SW480 (cell line): ENCODE measurements at places on chromosomes 11 and 22.
A peak's percentile ranks its signal among the peaks of the same experiment; 100 is the strongest.

DNA sequence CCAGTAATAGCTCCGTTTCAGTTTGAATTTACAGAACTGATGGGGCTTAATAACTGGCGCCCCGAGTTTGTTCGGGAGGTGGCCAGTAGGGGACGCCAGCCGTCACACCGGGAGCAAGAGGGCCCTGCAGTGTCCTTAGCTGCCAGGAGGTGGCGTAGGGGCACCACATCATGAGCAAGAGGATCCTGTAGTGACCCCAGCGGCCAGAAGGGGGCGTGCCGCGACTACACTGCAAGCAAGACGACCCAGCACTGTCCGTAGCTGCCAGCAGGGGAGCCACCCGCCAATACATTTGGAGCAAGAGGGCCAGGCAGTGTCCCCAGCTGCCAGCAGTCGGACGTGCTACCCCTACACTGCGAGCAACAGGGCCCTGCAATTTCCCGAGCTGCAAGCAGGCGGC, 663.7 kb upstream of the B3GAT1 start:
- DNase-seq: peak; percentile 36

- DNase-seq: no peak
These were observed 2.2 kb upstream of the TMPRSS13 start for GRCh38 chr11:117931331-117931950.

DNA sequence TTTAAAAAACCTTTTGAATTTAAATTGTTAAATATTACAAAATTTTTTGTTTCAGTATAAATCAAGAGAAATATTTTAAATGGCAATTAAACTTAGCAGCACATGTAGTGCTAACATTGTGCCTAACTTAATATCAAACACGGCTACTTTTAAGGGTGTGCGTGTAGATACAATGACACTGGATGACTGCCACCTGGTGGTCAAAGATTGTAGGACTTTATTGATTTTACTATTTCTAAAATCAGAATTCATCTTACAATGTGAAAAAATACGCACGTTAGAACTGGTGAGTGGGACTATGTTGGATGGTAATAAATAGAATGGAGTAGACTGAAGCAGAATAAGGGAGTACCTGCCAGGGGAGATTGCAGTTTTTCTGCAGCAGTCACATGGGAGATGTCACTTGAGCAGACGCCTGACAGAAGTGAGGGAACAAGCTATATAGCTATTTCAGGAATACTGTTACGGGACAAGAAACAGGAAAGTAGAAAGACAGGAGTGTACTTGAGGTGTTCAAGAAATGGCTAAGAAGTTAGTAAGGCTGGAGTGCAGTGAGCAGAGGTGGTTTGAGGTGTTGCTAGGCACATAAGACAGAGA, 52.9 kb downstream of the UVRAG start:
- DNase-seq: peak; percentile 44

DNA sequence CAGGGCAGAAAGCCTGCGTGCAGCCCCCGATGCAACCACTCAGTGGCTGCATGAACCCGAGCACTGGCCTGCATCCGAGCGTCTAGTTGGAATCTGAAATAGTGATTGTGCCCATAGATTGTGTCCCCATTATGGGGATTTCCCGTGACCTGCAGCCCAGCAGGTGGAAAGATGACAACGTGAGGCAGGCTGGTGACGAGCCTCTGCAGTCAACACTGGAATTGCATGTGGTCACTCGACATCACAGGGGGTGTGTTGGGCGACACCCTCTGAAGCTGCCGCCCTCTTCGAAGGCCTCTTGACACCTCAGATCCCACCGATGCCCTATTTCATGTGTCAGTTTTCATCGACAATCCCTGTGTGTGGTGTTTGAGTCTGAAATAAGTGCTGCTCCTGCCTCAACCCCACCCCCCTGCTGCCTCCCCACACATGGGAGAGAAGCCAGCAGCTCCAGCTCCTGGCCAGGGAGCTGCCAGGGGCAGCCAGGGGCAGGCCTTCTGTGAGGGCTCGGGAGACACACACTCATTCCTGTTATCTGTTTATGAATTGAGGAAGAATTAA, 172.0 kb upstream of the B3GAT1 start:
- peak; percentile 20 for DNase-seq

DNA sequence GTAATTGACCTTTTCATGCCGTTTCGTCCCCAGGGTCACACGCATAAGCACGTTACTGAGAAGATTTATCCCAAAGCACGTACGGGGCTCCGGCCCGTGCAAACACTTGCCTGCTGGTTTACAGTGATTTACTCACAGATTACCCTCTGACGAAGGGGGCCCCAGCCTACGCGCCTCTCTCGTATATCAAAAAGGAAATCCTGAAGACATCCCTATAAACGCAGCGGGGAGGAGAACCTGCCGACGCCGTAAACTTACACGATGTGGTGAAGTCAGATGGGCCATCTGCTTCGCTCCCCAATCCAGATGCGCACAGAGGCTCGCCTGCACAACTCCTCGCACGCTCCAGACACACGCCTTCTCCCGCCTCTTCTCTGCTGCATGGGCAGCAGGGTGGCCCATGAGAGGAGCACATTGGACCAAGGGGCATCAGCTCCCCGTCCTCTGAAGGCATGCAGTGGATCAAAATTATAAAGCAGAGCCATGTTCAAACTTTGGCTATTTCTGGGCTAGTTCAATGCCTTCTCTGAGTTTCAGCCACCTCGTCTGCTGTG, 123.6 kb downstream of the MN1 start:
- no peak for DNase-seq

DNA sequence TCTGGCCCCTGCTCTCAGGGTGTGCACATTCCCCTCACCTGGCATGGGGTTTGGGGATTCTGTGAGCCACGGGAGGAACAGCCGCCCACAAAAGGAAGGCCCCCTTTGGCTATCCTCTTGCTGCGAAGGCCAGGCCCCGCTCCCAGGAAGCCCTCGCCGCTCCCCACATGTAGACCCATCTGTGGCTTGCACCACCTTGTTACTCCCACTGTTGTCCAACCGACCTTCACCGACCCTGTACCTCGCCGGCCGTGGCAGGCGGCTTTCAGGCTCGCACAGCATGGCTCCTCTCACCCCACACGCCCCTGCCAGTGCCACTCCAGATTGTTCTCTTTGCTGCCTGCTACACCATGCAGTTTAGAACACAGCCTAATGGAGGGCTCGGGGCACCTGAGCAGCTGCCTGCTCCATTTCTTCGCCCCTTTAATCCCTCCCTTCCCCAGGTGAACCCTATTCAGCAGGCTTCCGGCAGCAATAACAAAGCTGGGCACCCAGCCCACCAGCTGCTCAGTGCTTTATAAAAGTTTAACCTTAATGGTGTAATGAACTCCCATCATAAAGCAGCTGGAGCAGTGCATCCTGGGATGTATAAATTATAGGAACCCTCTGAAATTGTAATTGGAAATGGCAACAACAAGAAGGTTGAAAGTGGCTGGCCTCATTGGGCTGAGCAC, 10.7 kb downstream of the DAGLA start:
- DNase-seq: no peak

- peak; percentile 87 for DNase-seq
These were observed 112.7 kb downstream of the VPREB1 start for GRCh38 chr22:22357024-22357883.

GRCh38 chr11:44531116-44531504, 34.4 kb upstream of the CD82 start:
- DNase-seq: no peak

DNA sequence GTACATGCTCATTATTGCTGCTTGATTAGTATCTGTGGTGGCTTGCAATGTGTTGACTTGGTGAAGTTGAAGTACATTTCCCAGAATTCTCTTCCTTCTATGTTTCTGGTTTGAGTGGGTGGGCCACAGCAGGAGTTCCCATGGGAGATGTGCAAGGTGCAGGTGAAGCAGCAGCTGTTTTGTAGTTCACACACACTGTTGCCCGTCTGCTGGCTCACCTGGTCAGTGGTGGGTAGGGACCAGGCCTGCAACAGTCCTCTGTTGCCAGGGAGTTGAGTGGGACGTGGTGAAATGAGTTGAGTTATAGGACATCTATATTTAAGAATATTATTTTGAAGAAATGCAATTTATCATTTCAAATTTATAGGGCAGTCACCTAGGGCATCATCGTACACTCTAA, 417.4 kb downstream of the TMEM135 start:
- no peak for DNase-seq

DNA sequence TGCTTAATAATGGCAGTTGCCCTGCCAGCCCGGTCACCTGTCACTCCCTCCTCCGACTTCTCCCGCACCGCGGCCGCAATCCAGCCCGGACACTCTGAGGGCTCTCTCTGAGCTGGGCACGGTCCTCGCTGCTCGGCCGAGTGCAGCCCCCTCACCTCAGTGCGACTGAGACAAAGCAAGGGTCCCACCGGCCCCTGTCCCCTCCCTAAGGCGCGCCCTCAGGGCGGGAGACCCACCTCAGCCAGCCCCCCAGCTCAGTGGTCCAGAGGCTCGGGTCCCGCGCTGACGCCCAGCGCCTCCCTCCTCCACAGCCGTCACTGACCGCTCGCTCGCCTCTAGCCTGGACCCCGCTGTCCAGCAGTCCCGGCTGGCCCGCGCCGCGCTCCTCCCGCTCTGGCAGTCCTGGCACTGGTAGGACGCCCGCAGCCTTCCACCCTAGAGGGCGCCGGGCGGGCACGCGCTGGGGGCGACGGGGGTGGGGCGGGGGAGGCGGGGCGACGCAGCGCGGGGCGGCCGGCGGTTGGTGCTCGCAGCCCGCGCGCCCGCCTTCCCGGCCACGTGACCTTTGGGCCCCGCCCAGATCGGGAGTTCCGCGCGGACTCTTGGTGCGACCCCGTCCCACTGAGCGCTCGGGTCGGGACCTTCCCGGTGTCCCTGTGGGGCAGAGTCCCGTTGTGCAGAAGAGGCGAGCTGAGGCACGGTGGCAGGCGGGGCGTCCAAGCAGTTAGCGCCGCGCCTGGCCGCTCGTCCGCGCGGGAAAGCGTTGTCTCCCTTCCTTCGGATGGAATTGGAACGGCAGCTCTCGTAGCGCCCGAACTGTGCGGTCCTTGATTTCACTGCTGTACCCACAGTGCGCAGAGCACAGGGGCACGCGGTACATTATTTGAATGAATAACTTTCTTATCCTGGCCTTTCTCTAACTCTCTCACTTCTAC, 7.8 kb upstream of the L3MBTL2 start:
- DNase-seq: peak; percentile 70

GRCh38 chr11:43933608-43934551, 8.6 kb upstream of the C11orf96 start:
- DNase-seq: no peak

- no peak for DNase-seq
These were observed 51.1 kb downstream of the RCN1 start for GRCh38 chr11:32141745-32142546.

DNA sequence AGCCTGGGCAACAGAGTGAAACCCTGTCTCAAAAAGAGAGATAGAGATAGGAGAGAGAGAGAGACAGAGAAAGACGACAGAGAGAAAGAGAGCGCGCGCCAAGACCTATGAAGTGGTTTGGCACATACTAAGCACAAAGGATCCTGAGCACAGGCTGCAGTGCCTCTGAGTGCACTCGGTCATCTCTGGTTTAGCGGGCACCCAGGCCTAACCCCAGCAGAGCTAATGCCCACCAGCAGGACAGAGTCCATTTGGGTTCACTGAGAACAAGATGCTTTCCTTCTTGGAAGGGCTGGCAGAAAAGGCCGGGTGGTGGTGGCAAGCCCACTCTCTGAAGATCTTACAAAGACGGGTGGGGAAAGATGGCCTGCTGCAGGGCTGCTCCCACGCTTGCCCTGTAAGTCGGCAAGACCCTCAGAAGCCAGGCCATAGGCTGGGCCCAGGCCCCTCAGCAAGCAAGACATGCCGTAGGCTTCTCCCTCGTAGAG, 3.3 kb downstream of the SCARF2 start:
- no peak for DNase-seq

DNA sequence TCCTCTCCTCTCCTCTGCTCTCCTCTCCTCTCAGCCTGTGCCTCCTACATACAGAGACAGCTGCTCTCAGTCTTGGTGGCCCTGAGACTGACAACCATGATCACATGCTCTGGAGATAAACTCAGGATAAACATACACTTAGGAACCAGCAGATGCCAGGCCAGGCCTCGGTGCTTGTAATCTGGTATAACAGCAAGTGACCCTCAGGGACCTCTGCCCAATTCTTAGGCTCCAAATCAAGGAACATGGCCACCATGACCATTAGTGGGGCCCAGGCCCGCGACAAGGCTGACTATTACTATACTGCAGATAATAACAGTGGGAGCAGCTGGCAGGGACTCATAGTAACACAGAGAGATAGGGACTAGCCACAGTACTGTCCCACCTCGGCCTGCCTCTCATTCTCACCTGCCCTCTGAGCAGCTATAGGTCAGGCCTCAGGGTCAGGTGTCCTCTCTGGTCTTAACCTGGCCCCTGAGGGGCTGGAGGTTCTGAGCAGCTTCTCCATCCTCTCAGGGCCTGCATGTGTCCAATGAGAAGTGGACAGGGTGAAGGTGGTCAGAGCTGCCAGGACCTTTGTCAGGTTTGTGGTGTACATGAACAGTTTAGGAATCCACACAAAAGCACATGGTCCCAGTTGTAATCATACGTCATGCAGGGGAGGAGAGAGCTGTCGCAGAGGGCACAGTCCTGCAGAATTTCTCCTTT, 106.1 kb downstream of the GGTLC2 start:
- no peak for DNase-seq

DNA sequence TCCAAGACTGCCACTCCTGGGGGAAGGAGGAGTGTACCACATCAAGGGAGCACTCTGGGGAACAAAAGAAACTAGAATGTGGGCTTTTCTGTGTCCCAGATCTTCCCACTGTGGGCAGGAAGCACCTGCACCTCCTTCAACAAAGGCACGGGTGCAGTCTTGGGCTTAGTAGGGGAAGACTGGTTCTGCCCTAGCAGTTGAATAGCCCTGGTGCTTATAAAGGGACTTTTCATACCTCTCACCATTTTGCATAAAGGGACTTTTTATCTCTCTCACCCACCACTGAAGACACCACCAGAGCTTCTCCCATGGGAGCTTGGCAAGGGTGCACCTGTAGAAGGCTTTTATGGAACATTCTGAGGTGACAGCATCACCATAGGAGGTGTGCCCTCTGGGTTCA, 65.8 kb upstream of the MS4A8 start:
- DNase-seq: no peak

GRCh38 chr11:59097113-59097708, 9.8 kb upstream of the FAM111B start:
- peak; percentile 36 for DNase-seq
